ENCODE measurements at places on chromosomes 5 and 9. TPM values are rescaled to one million over a fixed set of nuclear protein-coding genes. Genes with fewer than 3 reads are reported as not detected.

Gene PDE8B
- 0.27 TPM for total RNA-seq

Gene CPEB4
- total RNA-seq, result 10.5 TPM

Gene CEP120
- total RNA-seq, result 14.3 TPM

Gene TICAM2
- under 0.01 TPM for total RNA-seq

Gene SPINK1
- not detected for total RNA-seq

Gene HCN1
- under 0.01 TPM for total RNA-seq

Gene MAMDC2
- total RNA-seq, result 42.3 TPM

Gene F2RL2
- total RNA-seq, result 0.27 TPM

Gene ZFP2
- 0.27 TPM for total RNA-seq

Gene IFNA14
- not detected for total RNA-seq

Gene LTC4S
- total RNA-seq, result 8.6 TPM

Gene CFAP157
- total RNA-seq, result 0.27 TPM

Gene SPINK6
- total RNA-seq, result not detected

Gene MYMK
- total RNA-seq, result not detected

Gene AQP7
- total RNA-seq, result not detected

Gene ABO
- 26.7 TPM for total RNA-seq

- no peak for DNase-seq
Measured at GRCh38 chr5:108432024-108432423, 50.1 kb upstream of the FBXL17 start.

DNA sequence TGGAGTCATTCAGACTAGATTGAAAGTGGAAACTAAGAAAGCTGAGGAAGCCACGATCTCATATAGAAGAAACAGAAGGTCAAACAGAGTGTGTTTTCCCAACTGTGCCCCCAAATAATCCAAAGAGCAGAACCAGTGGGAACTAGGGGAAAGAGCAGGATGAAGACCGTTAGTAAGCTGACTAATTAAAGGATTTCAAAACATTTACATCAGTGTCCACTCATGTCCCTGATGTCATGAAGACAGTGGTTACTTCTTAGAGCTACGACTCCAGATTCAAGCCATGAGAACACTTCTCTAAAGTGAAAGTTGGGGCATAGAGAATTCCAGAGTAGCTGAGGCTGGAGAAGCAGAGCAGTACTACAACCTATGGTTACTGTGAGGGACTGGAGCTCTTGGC is 119.6 kb upstream of the SLC12A2 start:
- DNase-seq, result no peak

DNA sequence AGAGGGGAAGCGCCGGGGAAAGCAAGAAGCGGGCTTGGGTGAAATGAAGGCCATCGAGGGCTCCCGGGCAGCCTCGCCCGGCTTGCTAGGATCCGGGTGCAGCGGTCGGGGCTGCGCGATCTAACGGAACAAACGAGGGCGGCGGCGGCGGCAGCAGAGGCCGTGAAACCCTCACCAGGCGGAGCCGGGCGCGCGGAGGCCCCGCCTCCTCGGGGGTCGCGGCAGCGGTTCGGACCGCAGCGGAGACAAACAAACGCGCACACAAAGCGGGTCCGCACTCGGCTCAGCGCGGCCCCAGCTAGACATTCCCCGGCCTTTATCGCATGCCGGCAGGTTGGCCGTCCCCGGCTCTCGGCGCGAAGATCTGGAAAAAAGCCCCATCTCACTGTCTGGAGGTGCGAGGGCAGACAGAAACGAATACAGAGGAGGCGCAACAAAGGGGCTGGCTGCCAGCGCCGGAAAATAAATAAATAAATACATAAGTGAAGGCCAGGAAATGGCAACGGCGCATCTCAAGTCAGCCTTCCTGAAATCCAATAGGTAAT is 10.5 kb upstream of the TRIM36 start:
- no peak for DNase-seq

- no peak for DNase-seq
Measured at GRCh38 chr5:163437011-163437308, 435 bp upstream of the CCNG1 start.

GRCh38 chr9:110638381-110638954 is 30.1 kb upstream of the MUSK start:
- no peak for DNase-seq

- no peak for DNase-seq
Measured at GRCh38 chr5:5793242-5794117, 371.0 kb downstream of the ICE1 start.

DNA sequence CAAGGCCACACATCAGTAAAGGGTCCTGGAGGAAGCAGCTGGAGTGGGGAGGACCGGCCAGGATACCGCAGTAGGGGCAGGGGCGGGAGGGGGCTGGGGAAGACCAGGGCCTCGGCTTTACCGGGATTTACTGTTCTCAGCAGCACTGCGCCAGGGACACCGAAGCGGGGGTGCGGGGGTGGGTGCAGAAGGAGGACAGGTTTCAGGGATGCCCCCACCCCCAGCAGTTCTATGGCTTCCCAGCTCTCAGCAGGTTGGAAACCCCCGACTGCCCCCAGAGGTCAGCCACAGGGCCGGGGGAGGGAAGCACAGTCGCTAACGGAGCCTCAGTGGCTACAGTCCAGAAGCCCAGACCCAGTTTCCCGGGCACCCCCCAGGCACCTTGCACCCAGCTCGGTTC is 21.3 kb downstream of the NR5A1 start:
- DNase-seq, result no peak

DNA sequence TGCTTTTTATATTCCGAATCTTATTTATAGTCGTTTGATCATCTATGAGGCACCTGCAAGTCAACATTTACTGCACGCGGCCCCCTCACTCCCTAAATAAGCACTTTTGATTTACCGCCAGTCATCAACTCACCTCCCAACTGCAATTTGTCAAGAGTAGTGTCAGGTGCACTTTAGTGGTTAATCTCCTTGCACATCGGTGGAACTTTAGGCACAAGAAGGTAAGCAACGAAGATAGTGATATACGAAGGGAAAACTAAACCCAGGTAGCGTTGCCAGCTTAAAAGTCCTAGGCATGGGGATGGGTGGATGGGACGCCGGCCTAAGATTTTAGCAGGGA is 513 bp upstream of the RNF180 start:
- DNase-seq, result no peak

- DNase-seq, result no peak
Measured at GRCh38 chr5:130023604-130024003, 119.3 kb downstream of the CHSY3 start.

- no peak for DNase-seq
Measured at GRCh38 chr5:14706615-14707021, 42.1 kb downstream of the OTULIN start.

- no peak for DNase-seq
Measured at GRCh38 chr9:4674783-4675182, 4.6 kb upstream of the CDC37L1 start.

DNA sequence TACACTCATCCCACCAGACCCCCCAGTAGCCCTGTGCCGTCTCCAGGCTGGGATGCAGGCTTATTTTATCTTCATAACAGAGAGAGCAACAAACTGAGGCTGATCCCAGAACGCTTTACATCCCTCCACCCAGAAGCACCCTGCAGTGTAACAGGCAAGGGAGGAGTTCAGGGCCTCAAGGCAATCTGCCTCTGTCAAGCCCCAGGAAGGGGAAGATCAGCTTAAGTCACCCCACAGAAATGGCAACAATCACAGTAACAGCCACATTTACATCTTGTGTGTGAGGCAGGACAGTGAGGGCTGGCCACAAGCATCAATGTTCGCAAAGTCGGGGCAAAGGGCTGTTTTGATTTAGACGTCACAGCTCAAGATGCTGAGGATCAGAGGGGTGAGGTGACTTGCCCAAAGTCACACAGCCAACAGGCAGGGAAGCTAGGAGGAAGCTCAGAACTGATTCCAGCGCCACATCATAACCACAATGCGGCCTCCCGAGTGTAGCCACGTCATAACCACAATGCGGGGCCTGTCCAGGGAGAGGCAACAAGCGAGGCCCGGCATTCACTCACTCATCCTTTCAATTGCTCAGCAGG is 14.4 kb downstream of the STK10 start:
- peak; percentile 34 for DNase-seq

GRCh38 chr5:8474569-8474930 is 605.6 kb downstream of the MTRR start:
- DNase-seq, result no peak

- no peak for DNase-seq
Measured at GRCh38 chr5:42120070-42120469, 195.0 kb downstream of the FBXO4 start.

DNA sequence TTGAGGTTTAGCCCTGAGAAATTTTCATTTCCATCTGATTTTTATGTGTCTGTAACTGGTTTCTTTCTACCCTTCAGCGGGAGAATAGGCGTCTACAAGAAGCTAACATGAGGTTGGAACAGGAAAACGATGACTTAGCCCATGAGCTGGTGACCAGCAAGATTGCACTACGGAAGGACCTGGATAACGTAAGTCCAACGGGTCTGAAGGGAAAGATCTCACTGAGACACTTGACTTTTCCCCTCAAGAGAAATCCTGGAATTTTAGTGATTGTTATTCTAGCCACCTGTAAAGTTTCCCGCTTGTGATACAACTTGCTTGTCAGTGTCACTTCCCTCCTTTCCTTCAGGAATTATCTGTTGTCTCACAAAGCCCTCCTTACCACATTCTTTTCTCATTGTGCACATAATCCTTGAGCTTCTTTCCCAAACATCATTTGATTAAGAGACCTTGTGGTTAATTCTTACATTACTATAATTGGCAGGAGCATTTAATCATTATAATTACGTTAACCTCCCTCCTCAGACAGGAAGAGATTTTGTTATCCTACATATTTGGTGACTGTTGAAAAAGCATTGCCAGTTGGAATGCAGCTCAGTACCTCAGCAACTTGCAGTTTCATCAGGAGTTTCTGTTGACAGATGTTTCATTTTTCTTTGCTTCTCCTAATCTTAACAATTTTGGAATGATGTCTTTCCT is 56.9 kb downstream of the GPR21 start:
- DNase-seq, result no peak

- no peak for DNase-seq
Measured at GRCh38 chr9:99516657-99517049, 294.6 kb downstream of the SEC61B start.

GRCh38 chr5:34589832-34590231 is 66.3 kb upstream of the RAI14 start:
- no peak for DNase-seq

GRCh38 chr5:22591461-22591860 is 261.7 kb downstream of the CDH12 start:
- DNase-seq, result no peak

DNA sequence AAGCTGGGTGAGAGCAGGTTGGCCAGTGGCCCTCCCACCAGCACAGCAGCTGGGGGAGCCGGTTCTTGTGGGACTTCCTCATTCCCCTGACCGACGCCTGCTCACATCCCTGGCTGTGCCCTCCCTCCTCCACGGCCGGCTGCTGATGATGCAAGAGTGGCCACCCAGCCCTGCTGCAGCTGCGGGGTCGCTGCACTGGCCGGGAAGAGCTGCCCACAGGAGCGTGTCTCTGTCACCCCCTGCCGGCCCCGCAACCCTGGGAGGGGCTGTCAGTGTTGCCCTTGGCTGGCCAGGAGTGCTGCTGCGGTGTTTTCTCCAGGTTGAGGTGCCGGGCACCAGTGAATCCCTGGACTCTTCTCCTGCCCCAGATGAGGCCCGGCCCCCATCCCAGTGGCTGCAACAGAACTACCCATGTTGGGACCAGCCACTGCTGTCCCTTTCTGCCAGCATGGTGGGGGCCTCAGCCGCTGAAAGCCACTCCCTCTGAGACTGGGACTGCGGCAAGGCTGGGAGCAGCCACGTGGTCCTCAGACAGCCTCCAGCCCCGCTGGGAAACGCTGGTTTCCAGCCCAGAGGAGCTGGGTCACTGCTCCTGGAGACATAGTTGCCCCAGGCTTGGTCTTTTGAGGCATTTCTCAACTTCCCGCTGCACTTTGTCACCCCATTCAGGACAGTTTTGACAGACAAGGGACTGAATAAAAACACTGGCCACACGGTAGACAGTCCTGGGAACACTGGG is 739 bp downstream of the CARD9 start:
- peak; percentile 66 for DNase-seq

DNA sequence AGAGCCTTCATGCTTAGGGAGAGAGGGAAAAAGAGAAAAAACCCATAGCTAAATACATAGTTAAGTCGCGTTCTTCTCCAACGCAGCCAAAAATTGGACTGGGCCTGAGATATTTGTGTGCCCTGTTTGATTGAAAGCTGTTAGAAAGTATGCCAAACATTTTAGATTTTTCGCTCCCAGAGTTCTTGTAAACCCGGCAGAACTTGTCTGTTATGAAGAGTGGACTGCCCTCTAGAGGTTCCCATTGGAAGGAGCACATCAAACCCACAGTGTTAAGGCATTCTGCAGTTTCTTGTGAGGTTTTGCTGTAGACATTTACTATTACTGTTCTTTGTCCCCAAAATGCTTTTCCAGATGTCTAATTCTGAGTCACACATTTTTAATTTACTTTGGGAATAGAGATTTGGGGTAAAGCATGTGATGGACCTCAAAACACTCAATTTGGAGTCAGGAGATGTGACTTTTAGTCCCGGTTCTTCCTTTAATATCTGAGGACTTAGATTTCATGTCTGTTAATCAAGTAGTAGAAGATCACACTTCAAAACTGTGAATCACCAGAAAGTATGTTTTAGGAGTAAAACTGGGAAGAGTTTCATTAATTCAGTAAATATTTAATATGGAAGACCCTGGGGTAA is 96.6 kb downstream of the PCSK1 start:
- peak; percentile 32 for DNase-seq

GRCh38 chr5:83540105-83540504 is 68.6 kb downstream of the VCAN start:
- DNase-seq, result no peak

- DNase-seq, result no peak
Measured at GRCh38 chr5:40906351-40906751, 2.9 kb upstream of the C7 start.

- DNase-seq, result no peak
Measured at GRCh38 chr5:169331292-169331852, 30.4 kb upstream of the SLIT3 start.

DNA sequence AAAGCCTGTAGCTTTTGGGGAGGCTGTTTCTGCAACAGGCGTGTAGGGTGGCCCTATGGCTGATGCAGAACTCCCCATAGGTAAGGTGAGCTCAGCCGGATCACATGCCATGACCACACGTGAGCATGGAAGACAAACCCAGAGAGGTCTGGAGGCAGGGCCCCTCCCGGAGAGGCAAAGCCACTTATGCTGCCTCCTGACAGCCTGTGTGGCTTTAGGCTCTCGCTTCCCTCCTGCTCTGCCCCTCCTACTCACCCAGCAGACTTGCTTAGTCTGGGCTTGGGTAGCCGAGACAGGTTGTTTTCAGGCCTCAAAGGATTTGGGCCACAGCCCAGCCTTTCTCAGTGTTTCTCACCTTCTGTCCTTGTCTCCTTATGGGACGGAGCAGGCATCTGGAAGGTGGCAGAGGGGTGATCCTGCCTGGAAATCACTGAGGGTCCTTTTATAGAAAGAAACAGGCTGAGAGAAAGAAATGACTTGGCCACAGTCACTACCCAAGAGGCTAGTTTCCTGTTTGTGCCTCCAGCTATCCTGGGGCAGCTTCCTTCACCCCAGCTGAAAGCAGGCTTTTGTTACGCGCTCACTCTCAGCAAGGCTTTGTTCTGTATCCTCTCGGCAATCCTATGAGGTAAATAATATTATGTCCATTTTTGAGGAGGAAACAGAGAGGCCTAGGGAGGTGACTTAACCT is 89.9 kb downstream of the DAB2IP start:
- no peak for DNase-seq

Data from hematopoietic multipotent progenitor cell (in vitro differentiated cells).